Cortex of kidney (tissue), 1 donor: ENCODE measurements at places on chromosomes 1 and 21.
A peak's percentile ranks its signal among the peaks of the same experiment; 100 is the strongest.

DNA sequence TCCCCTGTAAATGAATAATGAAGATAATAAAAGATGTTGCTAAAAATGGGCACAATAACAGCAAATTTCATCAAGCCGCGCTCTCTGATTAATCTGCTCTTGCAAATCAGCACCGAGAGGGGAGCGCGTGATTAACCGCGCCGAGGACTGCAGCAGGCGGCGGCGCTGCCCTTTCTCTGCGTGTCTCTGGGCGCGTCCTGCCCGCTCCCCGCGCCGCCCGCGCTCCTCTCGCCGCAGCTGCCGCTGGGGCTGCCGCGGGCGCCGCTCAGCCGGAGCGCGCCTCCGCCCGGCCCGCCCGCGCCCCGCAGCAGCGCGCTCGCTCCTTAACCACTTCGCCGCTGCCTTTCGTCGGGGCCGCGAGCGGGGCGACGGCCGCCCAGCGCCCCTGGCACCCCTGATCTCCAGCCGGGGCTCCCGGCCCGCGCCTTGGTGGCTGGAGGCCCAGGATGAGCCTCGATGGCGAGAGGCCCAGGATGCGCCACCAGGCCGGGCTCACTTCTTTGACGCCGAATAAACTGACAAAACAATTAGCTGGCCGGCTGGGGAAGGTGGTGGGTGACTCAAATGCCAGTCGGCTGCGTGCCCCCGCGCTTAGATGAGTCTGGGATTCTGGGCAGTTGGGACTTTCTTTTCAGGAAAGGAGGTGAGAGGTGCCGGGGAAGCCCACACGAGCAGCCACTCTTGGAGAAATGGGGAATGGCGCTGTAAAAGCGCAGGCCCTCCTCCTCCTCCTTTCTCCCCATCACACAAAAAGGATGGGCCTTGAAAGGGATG, 221.4 kb upstream of the PKN2 start:
- no peak for DNase-seq

DNA sequence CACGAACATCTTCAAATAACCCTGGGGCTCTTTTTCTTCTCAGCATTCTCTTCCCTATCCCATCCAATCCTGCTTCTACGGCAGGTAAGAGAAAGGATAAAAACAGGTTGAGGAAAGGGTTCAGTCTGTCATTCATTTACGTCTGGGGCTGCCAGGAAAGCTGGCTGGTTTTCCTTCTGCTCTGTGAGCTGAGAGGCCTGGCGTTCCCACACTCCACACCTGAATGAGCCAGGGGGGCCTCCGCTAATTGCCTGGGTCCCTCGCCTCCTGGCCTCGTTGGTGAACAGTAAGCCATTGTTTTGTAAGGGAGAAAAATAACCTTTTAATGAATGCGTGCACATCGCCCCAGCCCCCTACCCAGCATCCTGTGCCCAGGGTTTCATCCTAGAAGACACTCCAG, 70.8 kb upstream of the SIM2 start:
- DNase-seq = no peak

DNA sequence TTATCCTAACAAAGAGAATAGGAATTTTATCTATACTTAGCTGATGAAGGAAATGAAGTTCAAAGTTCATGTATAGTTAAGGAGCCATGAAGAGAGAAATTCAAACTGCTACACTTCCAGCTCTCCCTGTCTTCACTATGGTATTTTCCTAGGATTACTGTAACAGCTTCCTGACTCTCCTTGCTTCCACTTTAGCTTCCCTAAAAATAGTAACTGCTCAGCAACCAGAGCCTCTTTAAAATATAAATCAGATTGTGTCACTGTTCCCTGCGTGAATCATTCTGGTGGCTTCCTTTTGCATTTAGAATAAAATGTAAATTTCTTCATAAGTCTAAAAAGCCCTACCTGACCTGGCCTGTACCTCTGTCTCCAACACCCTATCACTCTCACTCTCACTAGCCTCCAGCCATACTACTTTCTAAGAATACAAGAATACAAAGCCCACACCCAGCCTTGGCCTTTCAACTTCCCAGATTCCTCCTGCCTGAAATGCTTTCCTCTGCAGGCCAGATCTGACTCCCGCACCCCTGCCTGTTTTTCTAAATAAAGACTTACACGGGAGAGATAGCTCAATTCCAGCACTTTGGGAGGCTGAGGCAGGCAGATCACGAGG, 30.5 kb downstream of the OR10J1 start:
- no peak for DNase-seq

DNA sequence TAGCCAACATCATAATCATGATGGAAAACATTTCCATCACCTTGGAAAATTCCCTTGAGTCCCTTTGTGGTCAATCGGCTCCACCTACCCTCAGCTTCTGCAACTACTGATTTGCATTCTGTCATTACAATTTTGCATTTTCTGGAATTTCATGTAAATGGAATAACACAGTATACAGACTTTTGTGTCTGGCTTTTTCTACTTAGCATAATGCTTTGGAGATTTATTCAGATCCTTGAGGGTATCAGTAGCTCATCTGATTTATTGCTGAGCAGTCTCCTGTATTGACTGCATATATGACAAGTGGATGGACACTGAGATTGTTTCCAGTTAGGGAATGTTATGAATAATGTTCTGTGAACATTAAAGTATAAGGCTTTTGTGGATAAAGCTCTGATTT, 358.3 kb downstream of the USP25 start:
- DNase-seq = no peak

DNA sequence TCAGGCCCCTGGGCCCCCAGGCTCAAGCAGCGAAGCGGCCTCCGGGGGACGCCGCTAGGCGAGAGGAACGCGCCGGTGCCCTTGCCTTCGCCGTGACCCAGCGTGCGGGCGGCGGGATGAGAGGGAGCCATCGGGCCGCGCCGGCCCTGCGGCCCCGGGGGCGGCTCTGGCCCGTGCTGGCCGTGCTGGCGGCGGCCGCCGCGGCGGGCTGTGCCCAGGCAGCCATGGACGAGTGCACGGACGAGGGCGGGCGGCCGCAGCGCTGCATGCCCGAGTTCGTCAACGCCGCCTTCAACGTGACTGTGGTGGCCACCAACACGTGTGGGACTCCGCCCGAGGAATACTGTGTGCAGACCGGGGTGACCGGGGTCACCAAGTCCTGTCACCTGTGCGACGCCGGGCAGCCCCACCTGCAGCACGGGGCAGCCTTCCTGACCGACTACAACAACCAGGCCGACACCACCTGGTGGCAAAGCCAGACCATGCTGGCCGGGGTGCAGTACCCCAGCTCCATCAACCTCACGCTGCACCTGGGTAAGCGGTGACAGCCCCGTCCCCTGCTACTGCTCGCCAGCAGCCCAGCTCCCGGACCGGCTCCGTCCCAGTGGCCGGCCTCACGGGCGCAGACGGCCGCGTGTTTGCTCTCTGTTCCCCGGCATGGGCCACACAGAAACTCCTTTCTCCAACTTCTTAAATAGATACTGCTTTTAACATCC, 539 bp downstream of the LAMC1 start:
- DNase-seq = peak; percentile 15

GRCh38 chr1:178472531-178472930, 24.2 kb downstream of the CLEC20A start:
- DNase-seq = no peak

- no peak for DNase-seq
These were observed 52.1 kb downstream of the DHRS3 start for GRCh38 chr1:12565966-12566352.

- DNase-seq = no peak
These were observed 54.2 kb downstream of the SYT2 start for GRCh38 chr1:202656057-202656456.

- no peak for DNase-seq
These were observed 89.5 kb downstream of the SCMH1 start for GRCh38 chr1:41152622-41153044.

- DNase-seq = no peak
These were observed 20.6 kb upstream of the LAMC2 start for GRCh38 chr1:183165456-183165855.

- DNase-seq = no peak
These were observed 151.3 kb upstream of the COL6A1 start for GRCh38 chr21:45830221-45830640.

GRCh38 chr1:247487057-247487456, 29.2 kb upstream of the OR2B11 start:
- no peak for DNase-seq

GRCh38 chr1:233390842-233391737, 63.6 kb downstream of the MAP3K21 start:
- DNase-seq = no peak

- no peak for DNase-seq
These were observed 1.6 kb upstream of the CLSTN1 start for GRCh38 chr1:9825093-9826074.

DNA sequence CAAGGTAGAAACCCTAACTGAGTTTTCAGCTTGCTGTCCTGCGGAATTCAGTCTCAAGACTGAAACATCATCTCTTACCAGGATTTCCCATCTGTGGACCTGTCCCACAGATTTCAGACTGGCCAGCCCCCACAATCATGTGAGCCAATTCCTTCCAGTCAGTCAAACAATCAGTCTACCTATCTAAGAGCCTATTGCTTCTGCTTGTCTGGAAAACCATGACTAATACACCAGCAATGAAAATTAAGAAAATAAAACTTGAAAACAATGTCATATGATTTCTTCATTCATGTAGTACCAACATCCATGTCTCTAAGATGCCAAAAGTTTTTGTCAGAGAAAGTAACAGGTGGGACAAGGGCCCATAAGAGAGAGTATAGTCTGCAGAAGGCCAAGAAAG, 57.6 kb upstream of the CRB1 start:
- DNase-seq = no peak

GRCh38 chr1:225962440-225962975, 21.5 kb upstream of the LEFTY2 start:
- no peak for DNase-seq

DNA sequence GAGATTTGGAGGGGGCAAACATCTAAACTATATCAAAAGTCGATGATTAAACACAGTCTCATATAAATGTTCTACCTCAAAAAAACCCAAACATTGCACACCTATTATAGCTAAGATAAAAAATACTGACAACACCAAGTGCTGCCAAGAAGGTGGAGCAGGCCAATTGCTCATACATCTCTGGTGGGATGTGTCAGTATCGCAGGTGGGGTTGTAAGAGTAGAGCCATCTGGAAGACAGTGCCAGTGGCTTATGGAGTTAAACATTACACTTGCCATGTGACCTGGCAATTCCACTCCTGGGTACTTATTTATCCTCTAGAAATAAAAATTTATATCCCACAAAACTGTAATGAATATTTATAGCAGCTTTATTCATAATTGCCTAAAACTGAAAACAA, 213.4 kb downstream of the DISC1 start:
- DNase-seq = no peak

GRCh38 chr21:17780539-17780938, 38.6 kb downstream of the C21orf91 start:
- no peak for DNase-seq

DNA sequence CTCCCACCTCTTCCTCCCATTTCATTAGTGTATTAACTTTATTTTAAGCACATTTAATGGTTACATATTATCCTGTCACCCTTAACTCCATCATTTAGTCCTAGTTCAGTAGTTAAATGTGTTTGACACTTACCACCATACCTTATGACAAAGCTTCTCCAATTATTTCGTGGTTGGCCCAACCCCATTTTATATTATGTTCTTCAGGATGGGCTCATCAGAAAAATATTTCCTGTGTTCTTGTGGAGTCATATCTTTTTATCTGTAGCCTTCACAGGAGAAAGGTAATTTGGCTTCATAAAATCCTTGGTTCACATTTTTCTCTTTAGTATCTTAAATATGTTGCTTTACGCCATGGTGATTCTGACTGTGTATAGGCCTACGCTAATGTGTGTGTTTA, 142.3 kb upstream of the COL6A1 start:
- DNase-seq = no peak

DNA sequence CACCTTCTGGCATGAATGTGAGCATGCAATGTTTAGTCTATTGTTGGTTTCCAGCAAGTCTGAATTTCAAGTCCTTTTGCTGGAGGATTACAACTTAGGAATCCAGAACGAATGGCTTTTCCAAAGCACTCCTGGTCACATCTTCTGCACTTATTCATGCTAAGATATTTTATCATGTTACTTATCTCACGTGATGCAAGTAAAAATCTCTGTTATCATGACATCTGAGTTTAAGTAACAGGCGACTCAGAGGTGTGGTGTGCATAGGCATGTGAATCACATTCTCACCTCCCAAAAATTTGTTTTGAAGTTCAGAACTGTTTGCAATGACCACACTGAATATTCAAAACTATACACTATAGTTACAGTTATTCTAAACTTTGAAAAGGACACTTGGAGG, 204.8 kb upstream of the FGGY start:
- no peak for DNase-seq

DNA sequence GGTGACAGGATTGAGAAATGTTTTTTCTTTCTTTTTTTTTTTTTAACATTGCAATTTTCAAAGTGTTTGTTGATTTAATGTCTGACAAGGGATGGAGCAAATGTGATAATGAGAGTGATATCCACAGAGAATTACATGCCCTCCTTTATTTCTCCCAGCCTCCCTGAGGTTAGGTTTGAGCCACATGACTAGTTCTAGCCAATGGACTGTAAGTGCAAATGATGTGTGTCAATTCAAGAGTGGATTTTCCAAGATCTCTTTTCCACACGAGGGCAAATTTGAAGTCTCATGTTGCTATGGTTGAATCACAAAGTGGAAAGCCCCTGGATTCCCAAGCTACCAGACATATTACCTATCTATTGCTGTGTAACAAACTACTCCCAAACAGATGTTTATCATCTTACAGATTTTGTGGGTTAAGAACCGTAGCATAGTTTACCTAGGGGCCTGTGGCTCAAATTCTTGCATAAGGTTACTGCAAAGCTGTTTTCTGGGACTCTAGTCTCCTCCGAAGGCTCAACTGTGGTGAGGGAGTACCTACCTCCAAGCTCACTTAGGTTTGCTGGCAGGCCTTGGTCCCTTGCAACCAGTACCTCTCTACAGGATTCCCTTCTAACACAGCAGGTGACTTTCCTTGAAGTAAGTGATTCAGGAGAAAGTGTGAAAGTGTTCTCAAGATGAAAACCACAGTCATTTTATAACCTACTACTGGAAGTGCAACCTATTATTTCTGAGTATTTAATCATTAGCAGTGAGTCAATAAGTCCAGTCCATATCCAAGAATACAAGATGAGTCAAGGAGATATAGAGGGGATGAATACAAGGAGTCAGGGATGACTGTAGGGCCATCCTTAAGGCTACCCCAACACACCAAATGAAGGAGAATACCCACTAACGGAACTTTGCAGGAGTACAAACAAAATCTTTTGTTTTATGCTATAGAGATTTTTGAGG, 533.6 kb downstream of the PTPRC start:
- DNase-seq = no peak

GRCh38 chr1:156836041-156836654, 19.5 kb upstream of the SH2D2A start:
- DNase-seq = no peak

GRCh38 chr1:53073868-53074311, 11.9 kb downstream of the PODN start:
- no peak for DNase-seq

- no peak for DNase-seq
These were observed 11.1 kb upstream of the RAB42 start for GRCh38 chr1:28580722-28581530.

DNA sequence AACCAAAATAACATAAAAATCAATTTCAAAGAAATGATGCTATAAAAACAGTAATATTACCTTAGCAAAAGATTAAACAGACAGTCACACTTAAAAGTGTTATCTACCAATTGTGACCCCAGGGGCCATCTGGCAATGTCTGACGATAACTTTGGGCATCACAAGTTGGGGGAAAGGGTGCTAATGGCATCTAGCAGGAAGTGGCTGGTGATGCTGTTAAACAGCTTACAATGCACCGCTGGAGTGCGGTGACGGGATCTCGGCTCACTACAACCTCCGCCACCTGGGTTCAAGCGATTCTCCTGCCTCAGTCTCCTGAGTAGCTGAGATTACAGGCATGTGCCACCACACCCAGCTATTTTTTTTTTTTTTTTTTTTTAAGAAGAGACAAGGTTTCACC, 27.6 kb downstream of the NUP133 start:
- no peak for DNase-seq
